ENCODE measurements at places on chromosomes 13 and 19. TPM values are rescaled to one million over a fixed set of nuclear protein-coding genes. Genes with fewer than 3 reads are reported as not detected.

Gene LILRB1
- total RNA-seq = not detected

Gene RYR1
- under 0.01 TPM for total RNA-seq

Gene NRTN
- not detected for total RNA-seq

Gene MED25
- total RNA-seq = 13.0 TPM

Gene HCST
- total RNA-seq = 4.6 TPM

Gene KLK4
- not detected for total RNA-seq

Gene PSG11
- not detected for total RNA-seq

Gene CCL25
- not detected for total RNA-seq

Gene ZNF541
- total RNA-seq = under 0.01 TPM
